Lower lobe of right lung (tissue), 2 donors: ENCODE measurements at places on chromosomes 1 and 21.

- no peaks in the 10 kb centered on the region for H3K36me3 ChIP-seq
- H3K4me3 ChIP-seq: no peak overlapping the region
- H3K4me1 ChIP-seq: peaks cover 10% of the 10 kb centered on the region
- H3K27me3 ChIP-seq: no peaks in the 10 kb centered on the region
These were observed 8.2 kb upstream of the NUAK2 start for GRCh38 chr1:205329719-205330118.

- H3K27ac ChIP-seq: no peak overlapping the region
- H3K27me3 ChIP-seq: no peaks in the 10 kb centered on the region
- DNase-seq: no peak
- no peak overlapping the region for H3K4me3 ChIP-seq
- H3K4me1 ChIP-seq: peaks cover 46% of the 10 kb centered on the region
- no peaks in the 10 kb centered on the region for H3K36me3 ChIP-seq
These were observed 177.8 kb downstream of the ETS2 start for GRCh38 chr21:38983560-38983959.

GRCh38 chr1:105874621-105875020 is 1181.9 kb upstream of the PRMT6 start:
- no peaks in the 10 kb centered on the region for H3K4me1 ChIP-seq
- no peaks in the 10 kb centered on the region for H3K27me3 ChIP-seq
- no peak overlapping the region for H3K27ac ChIP-seq
- no peak for DNase-seq

- no peaks in the 10 kb centered on the region for H3K27me3 ChIP-seq
- H3K36me3 ChIP-seq: no peaks in the 10 kb centered on the region
- H3K4me3 ChIP-seq: no peak overlapping the region
These were observed 415.0 kb downstream of the HLX start for GRCh38 chr1:221294242-221294641.

DNA sequence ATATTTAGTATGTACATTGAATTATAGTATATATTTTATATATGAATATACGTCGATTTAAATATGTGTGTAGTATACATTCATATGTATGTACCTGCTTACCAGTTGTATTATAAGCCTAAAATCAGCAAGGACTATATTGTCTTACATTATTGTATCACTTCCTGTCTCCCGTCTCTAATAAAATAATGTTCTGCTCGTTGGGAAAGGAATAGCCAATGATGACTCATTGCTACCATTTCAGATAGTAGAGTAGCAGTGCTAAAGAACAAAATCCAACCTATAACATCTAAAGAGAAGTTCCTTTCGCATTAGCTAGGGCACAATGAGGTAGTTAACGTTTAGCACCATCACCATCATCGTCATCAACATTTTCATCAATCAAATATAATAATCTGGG is 39.9 kb upstream of the SMYD2 start:
- no peak for DNase-seq
- H3K27ac ChIP-seq: no peak overlapping the region
- no peaks in the 10 kb centered on the region for H3K36me3 ChIP-seq
- H3K4me1 ChIP-seq: no peaks in the 10 kb centered on the region
- H3K4me3 ChIP-seq: no peak overlapping the region
